ENCODE measurements at places on chromosomes 6 and 20.
A peak's percentile ranks its signal among the peaks of the same experiment; 100 is the strongest.

GRCh38 chr6:147345902-147346301 is 141.7 kb downstream of the STXBP5 start:
- DNase-seq: no peak

GRCh38 chr6:136280032-136280609 is 9.5 kb downstream of the BCLAF1 start:
- no peak for DNase-seq

DNA sequence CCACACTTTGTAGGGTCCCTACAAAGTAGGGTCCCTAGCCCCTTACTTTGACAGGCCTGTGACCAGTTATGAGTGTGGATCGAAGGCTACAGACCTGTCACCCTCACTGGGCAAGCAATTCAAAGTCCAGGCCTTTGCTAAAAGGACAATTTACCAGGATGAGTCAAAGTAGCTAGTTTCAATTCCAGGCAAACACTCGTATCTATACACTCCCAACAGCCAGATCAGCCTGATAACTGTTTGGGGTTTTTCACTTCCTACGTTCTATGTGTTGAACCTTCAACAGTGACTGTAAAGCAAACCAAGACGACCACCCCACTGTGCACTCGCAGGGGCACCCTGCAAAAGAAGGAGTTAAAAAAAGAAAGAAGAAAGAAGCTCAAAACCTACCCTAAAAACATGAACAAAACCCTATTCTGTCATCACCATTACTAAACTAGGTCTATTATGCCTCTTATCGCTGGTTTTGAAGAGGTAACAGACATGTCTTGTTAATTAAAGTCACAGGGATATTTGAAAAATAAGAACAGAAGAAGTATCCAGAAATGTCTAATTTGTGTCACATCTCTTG is 3.2 kb downstream of the GFOD1 start:
- DNase-seq: no peak

GRCh38 chr6:2072453-2072852 is 173.0 kb downstream of the GMDS start:
- peak; percentile 59 for DNase-seq

DNA sequence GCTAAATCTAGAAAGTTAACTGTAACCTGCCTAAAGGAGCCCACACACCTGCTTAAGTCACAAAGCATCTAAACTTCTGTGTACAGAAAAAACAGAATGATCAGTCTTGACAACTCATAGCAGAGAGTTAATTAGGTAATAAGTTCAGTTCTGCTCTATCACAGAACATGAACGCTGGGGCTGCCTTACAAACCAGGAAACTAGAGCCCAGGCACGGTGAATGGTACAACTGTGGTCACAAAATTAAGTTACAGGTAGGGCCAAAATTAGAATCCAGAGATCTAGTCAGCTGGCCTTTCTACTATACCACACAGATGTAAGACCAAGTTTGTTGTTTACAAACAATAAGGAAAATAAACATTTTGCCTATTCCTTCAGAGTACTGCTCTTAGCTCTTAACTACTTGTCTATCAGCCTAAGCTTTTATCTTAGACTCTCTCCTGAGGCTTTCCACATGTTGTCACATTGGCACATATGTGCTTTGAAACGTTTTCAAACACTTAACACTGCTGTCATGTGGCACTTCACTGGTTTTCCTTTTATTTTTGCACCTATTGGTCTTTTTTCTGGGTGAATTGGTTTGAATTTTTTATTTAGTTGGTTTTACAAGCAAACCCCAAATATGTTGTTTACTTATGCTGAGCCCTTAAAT is 75.7 kb downstream of the SIM1 start:
- no peak for DNase-seq

GRCh38 chr6:139932671-139933070 is 558.2 kb upstream of the CITED2 start:
- no peak for DNase-seq
